Activated CD4-positive, CD25-positive, alpha-beta regulatory T cell treated with anti-CD3 and anti-CD28 coated beads, Interleukin-2, amount 50 U/mL, for 72 hours (primary cell): ENCODE measurements at places on chromosomes 3 and 15.

DNA sequence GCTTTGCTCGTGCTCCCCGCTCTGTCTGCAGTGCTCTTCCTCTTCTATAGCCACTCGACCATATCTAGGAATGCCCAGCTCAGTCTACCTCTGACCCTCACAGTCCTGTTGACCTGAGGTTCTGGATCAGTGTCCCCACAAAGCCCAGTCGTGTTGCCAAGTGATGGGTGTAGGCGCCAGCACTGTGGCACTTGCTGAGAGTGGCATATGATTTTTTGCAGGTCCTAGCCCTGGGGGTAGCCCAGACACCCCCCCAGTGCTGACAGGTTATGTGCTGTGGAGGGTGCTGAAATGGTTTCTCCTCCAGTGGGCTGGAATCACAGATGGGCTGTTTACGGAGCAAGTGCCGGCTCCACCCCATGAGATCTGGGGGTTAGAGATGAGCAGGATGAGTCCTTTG lies 32.5 kb downstream of the ACAD9 start:
- no peak for DNase-seq

DNA sequence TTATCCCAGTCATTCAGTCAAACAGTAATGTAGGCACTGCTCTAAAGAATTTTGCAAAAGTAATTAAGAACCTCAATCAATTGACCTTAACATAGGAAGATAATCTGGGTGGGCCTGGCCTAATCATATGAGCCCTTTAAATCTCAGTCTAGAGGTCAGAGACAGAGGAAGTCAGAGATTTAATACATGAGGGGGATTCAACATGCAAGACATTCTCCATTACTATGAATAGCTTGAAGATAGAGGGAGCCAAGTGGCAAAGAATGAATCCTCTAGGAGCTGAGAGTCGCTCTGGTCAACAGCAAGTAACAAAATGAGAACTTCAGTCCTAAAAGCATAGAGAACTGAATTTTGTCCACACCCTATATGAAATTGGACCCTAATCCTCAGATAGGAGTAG lies 39.0 kb upstream of the MBNL1 start:
- DNase-seq: no peak

GRCh38 chr3:57538465-57538864 lies 5.7 kb downstream of the DNAH12 start:
- DNase-seq: no peak

DNA sequence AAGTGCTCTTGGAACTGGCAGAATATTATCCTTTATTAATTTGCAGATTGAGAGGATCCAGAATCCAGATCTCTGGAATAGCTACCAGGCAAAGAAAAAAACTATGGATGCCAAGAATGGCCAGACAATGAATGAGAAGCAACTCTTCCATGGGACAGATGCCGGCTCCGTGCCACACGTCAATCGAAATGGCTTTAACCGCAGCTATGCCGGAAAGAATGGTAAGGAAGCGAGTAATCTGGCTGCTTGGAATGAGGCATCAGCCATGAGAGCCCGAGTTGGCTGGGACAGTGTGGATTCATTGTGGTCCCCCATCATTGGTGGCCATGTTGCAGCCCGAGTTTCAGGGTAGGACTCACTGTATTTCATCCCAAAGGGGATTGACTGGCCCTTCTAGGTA lies 47.1 kb downstream of the PARP14 start:
- no peak for DNase-seq

DNA sequence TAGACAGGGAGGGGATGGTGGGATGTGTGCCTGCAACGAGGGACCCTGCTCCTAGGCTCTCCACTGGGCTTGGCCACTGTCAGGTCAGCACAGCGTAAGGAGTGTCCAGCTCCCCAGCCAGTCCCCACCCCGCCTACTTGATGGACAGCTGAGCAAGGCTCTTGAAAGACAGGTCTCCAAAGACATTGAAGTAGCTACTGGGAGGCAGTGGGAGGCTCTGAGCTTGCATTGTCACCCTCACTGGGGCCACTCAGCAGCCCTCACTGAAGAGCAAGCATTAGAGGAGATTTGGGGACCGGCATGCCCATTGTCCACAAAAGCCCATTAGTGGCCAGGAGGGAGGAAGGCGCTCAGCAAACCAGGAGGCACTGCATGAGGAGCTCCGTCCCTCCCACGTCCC lies 146.5 kb downstream of the MEGF11 start:
- DNase-seq: no peak

- no peak for DNase-seq
Observed at GRCh38 chr3:38002940-38003339, 12.4 kb downstream of the VILL start.

DNA sequence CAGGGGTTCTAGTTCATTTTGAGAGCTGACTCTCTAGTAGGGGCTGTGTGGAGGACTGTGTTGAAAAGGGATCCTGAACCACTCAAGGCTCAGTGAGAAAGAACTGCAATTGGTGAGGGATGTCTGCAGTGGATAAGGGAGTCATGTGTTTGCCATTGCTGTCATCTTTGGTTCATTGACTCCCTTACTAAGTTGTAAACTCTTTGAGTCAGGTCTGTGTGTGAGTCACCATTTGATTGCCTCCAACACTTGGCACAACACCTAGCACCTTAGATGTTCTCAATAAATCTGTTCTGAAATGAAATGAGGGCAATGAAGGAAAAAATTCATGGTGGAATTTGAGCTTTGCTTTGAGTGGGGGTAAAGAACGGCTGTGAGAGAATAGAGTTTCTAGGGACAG lies 51.7 kb downstream of the PLS1 start:
- no peak for DNase-seq

GRCh38 chr3:107308716-107309115 lies 68.5 kb upstream of the CCDC54 start:
- DNase-seq: no peak

DNA sequence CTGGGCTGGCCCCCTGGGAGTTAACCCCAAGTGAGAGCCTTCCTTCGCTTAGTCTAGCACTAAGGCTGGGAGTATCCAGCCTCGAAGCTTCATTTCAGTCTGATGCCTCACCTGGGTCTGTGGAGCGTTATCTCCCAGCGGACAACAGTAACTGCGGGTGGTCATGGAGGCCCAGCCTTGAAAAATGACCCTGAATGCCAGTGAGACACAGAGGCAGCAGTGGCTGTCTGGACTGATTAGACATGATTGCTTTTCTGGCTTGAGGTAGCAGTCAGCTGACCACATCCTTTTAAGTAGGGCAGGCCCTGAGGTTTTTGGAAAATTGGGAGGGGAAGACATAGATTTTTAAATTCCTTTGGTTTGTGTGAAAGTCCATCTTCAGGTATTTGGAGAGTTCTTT lies 28.2 kb upstream of the TRIM59 start:
- DNase-seq: no peak

DNA sequence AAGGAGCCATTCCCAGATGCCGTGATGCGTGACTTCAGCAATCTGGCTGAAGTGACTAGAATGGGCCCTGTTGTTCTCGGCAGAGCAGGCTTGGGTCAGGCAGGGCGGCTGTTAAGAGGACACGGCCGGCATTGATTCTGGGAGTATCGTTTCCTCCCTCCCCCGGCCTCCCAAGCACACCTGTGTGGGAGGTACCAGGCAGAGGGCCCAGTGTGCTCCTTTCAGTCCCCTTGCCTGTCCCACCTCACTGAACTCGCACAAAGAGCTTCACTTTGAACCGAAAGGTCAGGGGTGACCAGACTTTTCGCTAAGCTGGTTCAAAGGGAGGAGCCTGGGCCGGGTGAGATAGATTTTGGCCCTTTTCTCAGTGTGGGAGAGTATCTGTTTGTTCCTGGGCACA lies 92.7 kb downstream of the CEMIP start:
- DNase-seq: no peak

GRCh38 chr15:73386886-73387506 lies 18.2 kb upstream of the HCN4 start:
- no peak for DNase-seq

GRCh38 chr3:146178006-146178689 lies 17.2 kb upstream of the PLOD2 start:
- no peak for DNase-seq

DNA sequence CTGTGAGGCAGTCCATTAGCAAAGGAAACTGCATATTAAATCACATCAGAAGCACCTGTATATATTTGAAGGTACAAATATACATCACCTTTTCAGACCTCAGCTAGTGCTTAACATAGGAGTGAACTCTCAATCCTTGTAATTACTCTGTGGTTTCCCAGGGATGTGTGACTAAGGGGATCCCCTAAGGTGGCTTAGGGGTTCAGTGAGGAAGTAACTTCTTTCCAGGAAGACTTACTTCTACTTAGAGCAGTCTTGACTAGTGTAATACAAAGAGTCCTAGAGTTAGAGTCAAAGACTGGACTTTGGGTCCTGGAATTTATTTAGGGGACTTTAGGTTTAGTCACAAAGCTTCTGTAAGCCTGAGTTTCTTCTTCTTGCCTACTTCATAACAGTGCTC lies 8.7 kb upstream of the SUMF1 start:
- no peak for DNase-seq

- no peak for DNase-seq
Observed at GRCh38 chr3:135447483-135447882, 518.0 kb upstream of the PPP2R3A start.

GRCh38 chr15:65303687-65304380 lies 643 bp upstream of the RNU5B-1 start:
- no peak for DNase-seq

DNA sequence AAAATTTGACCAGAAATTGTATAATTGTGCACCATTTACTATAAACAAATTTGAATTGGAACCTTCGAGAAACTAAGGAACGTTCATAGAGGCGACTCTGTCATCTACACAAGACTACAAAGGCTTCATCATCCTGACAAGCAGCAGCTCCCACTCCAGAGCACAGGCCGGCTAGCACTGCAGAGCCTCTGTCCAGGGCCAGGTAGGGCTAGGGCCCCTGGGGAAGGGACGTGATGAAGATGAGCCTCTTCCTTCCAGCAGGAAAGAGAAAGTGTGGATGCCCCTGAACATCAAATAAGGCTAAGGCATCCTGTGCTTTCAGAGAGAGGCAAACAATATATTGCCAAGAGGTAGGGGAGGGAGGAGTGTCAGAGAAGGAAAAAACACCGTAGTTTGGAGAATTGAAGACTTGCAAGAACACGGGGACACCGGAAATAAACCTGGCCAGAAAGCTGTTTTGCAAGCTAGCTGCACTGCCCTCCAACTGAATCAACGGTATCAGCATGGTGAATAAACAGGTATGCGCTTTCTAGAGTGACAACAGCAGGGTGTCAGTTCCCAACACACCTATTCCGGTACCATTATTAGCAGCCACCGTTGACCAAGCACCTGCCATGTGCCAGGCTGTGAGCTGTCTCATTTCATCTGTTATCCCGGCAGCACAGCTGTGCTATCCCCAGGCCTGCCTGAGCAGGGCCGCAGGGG lies 12.4 kb downstream of the XXYLT1 start:
- no peak for DNase-seq

- no peak for DNase-seq
Observed at GRCh38 chr15:58074452-58074851, 8.9 kb upstream of the ALDH1A2 start.

- no peak for DNase-seq
Observed at GRCh38 chr3:84772841-84773240, 185.9 kb upstream of the CADM2 start.

GRCh38 chr15:60548101-60548500 lies 69.2 kb upstream of the ICE2 start:
- no peak for DNase-seq

DNA sequence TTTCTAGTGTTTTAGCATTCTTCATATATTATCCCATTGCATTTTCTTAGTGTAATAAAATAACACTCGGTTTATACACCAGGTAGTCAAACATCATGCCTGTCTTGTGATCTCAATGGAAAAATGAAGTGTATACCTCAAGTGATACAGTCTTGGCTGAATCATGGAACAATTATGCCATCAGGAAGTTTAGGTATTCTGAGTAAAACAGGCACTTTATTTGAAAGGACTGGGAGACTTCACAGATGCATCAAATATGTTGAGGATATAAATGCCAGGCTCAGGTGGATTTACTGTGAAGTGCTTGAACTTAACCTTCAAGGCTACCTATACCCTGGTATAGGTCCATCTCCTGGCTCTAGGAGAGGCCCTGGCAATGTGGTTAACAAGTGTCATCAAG lies 8.5 kb downstream of the TGFBR2 start:
- no peak for DNase-seq

DNA sequence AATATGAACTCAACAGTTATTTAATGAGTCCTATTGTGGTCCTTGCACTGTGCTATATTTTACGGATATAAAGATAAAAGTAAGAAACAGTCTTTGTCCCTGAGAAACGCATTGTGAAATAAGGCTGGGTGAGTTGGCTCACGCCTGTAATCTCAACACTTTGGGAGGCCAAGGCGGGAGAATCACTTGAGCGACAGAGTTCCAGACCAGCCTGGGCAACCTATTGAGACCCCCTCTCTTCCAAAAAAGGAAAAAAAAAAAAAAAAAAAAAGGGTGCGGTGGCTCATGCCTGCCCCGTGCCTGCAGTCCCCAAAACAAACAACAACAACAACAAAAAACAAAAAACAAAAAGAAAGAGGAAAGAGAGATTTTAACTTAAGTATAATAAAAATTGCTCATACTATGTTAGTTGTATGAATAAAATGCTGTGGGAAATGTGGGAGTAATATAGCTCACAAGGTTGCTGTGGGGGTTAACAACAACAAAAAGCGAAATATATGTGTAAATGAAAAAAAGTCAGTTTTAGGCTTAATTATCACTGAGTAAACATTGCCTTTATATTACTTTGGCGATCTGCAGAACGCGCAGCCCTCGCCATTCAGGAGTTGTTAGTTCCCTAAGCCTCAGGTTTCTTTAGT lies 461 bp upstream of the FNDC3B start:
- no peak for DNase-seq

DNA sequence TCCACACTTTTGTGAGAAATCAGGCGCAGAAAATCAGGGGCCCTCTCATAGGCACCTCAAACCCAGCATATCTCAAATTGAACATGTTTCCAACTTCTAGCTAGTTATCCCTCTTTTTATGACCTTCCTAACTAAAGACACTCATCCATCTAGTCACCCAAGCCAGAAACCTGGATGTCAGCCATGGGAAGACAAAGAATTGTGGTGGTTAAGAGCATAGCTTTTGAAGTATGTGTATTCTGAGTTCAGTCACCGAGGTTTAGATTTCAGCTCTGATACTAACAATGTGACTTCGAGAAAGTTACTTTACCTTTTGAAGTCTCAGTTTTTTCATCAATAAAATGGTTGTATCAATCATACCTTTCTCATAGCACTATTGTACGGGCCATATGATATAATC lies 495.5 kb downstream of the NLGN1 start:
- no peak for DNase-seq

DNA sequence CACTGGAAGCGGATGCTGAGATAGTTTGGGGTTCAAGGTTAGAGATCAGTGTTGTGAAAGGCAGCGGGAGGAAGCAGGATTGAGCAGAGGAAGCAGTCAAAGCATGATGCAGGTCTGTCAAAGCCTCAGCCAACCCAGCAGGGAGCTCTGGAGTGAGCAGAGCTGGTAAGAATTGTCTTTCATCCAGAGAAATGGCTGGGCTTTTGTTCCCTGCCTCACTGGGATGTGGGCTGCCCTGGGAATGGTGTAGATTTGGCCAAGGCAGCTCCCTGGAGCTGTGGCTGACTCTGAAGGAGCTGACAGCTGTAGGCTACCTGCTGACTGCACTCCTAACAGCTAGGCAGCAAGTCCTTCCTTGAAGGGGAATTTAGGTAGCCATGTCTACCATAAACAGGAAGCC lies 61.9 kb upstream of the STXBP5L start:
- no peak for DNase-seq

- no peak for DNase-seq
Observed at GRCh38 chr3:11631820-11632219, 11.9 kb downstream of the VGLL4 start.
